ENCODE measurements at places on chromosomes 2 and 18.

- no peak for DNase-seq
Observed at GRCh38 chr2:3079959-3080948, 297.4 kb downstream of the EIPR1 start.

- DNase-seq, result no peak
Observed at GRCh38 chr2:197204519-197205250, 105.9 kb downstream of the ANKRD44 start.

DNA sequence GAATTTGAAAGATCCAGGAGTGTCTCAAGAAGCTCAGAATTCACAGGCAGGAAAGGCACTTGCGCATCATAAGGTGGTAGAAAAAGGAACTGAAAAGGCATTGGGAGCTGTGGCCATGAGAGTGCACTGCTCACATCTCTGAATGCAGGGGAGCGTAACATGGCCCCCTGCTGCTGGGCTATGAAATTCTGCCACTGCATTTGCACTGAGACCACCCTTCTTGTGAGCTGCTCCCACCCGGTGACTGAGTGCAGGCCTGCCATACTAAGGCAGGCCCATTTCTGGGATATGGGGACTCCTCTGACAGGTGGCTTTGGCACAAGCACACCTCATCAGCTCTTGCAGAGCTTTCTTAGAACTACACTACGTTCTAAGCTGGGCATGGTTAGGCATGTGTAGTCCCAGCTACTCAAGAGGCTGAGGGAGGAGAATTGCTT is 25.3 kb upstream of the STARD7 start:
- DNase-seq, result no peak

- DNase-seq, result no peak
Observed at GRCh38 chr2:70627211-70627898, 73.7 kb upstream of the TGFA start.

DNA sequence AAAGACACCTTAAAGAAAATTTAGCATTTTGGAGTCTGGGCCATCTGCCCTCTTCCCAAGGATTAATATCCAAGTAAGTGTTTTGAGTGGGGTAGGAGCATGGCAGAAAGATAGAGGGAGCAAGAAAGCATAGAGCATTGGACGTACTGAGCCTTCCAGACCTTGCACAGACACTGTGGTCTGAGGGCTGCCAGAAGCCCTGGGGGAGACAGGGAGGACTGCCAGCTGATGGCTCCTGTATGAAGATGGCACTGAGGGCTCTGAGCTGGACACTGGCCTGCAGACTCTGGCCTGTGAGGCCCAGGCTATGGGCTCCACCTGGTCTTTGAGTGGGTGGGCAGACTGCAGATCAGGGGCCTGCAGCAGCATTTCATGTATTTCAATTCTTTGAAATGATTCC is 2.9 kb upstream of the PKDCC start:
- no peak for DNase-seq

- DNase-seq, result no peak
Observed at GRCh38 chr2:36367895-36368353, 12.3 kb downstream of the CRIM1 start.

DNA sequence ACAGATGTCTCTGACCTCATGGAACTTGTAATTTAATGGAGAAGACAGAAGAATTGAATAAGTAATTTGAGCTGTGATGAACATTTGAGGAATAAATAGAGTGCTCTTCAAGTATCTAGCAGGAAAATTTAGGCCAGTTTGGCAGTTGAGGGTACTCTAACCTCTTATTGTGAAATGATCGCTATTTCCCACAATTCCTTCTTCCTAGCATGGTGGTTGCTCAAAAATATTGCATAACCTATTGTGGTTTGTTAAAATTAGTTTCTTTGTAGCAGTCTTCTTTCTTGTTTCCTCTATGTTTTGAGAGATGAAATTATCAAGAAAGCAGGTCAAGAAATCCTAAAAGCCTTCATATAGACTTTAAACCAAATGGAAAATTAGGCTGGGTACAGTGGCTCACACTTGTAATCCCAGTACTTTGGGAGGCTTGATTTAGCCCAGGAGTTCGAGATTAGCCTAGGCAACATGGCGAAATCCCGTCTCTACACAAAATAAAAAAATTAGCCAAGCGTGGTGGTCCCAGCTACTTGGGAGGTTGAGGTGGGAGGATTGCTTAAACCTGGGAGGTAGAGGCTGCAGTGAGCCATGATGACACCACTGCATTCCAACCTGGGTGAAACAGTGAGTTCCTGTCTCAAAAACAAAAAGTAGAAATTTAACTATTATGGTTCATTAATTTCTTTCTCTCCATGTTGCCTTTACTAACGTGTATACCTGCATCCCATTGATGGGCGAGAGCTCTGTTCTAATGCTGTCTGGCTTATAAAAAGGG is 58.7 kb downstream of the RBKS start:
- DNase-seq, result no peak

GRCh38 chr2:128809259-128809636 is 490.6 kb upstream of the HS6ST1 start:
- DNase-seq, result no peak

- DNase-seq, result peak; percentile 69
Observed at GRCh38 chr2:230864605-230865306, at the start of gene ITM2C. TSS of gene ITM2C (plus strand) at chr2:230864942. CDS start at chr2:230865026, 84 bp downstream.

GRCh38 chr2:19686439-19686838 is 215.3 kb downstream of the TTC32 start:
- DNase-seq, result no peak

DNA sequence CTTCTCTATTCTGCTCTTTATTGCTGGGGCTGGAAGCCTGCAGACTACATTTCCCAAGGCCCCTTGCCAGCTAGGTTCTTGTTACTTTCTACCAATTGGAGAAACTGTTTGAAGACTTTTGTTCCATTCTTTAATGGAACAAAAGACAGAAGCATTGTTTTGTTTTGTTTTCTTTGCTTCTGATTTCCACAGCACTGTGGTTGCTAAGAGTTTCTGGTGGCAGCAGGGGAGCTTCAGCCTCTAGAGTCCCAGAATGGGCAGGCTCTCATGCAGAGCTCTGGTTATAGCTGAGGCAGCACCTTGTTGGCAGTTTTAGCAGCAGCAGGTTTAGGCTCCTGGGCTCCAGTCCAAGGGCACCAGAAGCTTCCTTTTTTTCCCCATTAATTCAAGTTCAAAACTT is 234.3 kb downstream of the ETAA1 start:
- no peak for DNase-seq

- no peak for DNase-seq
Observed at GRCh38 chr2:21422724-21423522, 299.2 kb downstream of the TDRD15 start.

DNA sequence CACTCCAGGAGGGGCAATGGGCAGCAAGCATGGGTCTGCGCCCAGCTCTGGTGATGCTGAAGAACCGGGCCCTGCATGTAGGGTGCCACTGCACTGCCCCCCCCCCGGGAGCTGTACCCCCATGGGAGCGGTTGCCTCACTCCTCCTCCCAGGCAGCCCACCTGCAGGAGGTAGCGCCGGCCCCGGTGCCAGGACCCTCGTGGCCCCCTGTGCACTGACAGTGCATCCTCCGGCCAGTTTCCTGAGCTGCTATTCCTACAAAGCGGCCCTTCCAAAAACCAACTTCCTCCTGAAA is 109.4 kb downstream of the ZNF516 start:
- no peak for DNase-seq

DNA sequence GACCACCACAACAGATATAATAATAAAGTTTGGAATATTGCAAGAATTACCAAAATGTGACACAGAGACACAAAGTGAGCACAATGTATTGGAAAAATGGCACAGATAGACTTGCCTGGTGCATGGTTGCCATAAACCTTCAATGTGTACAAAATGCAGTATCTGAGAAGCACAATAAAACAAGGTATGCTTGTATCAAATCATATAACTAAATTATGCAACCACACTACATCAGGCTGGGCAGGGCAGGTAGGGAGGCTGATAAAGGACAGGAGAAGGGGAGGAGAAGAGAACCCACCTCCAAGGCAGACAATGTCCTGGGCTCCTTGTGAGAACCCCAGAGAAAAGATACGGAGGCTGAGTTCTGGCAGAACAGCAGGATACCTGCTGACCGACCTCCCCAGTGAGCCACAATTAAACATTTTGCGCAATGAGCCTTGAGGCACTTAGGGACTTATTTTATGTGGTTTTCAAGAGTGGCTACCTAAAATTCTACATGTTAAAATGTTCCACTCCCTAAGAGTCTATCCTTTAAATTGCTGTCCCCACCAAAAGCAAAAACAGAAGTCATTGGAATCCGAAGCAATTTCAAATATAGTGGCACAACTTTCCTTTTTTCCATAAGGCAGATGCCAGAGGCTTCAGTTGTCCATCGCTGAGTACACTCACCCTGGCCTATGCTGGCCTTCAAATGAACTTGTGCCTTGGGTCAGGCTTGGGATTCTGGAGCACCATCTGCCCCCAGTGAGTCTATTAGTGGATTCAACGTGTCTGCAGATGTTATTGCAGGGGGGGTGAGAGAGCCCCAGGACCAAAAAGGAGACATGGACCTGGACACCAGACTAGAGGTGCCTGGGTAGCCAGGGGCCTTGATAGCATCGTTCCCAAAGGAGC is 16.8 kb downstream of the WDFY1 start:
- no peak for DNase-seq

DNA sequence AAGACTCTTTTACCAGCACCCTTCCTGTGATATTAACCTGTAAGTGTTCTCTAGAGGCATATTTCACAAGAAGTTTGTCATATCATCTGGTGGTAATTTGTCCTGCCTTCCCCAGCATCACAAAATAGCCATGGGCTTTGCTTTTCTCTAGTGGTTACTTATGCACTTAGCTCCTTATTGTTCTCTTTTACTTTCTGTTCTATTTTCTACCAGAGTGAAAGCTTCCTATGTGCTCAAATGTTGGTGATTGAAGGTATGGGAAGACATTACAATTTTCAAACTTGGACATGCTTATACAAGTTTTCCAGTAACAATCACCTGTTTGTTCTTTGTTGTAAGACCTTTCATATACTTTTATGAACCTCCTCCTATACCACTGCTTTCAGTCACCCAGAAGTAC is 87.0 kb upstream of the KCNH7 start:
- no peak for DNase-seq

GRCh38 chr2:226798422-226799210 is 1.0 kb downstream of the IRS1 start:
- DNase-seq, result peak; percentile 62

GRCh38 chr2:82234283-82234874 is 1929.8 kb upstream of the LRRTM1 start:
- DNase-seq, result no peak

DNA sequence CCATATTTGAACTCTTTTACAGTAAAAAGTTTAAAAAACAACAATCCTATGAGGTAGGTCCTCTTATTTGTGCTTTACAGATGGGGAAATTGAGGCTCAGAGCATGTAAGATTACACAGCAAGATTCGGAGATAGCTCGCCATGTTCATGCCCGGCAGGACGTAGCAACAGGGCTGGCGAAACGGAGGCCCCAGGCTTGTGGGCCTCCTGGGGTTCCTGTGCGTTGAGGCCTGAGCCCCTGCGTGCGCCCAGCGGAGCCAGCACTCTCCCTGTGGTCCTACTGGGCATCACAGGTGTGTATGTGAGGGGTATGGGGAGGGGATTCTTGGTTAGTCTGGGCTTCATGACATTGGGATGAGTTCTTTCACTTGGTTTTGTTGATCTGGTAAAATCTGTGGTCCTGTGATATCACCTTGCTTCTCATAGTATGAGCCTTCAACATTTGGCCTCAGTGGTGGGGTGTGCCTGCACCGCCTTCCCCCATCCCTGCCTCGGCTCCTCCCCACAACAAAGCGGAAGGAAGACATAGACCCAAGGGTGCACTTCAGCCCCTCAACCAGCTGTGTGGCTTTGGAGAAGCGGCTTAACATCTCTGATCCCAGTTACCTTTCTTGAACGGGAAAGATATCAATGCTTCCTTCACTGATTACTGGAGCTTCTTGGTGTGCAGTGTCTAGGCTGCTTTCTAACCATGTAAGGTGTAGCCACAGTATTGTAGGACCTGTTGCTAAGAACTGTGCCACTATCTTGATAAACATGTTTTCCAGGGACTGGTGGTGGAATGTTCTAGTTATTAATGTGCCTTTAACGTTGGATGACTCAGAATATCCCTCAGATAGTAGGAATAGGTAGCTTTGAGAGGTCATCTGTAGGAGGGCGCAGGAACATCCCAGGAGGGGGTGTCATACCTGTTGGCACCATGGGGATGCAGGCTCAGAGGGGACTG is 37.2 kb downstream of the HPCAL1 start:
- no peak for DNase-seq

Measured in left cardiac atrium (tissue), 4 donors.